ENCODE measurements at places on chromosomes 1 and 21.
A peak's percentile ranks its signal among the peaks of the same experiment; 100 is the strongest.

GRCh38 chr1:204814166-204814884 lies 56.3 kb upstream of the NFASC start:
- no peak for DNase-seq

DNA sequence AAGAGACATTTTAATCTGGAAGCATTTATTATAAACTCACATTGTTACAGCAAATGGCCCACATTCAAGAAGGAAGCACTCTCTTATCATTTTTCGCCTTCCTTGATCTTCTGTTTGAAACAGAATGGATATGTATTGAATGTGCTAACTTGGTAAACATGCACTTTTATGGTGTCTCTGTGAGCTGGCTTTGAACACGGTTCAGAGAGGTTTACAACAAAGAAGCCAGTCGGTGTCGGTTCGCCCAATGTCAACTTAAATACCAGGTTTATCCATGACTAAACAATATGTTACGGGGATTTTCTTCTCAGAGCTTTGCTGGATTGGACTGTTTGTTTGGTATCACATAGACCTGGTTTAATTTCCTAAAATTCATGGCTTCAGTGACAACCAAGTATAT lies 226.4 kb downstream of the TGFB2 start:
- no peak for DNase-seq

GRCh38 chr1:47564570-47564969 lies 126.7 kb downstream of the FOXD2 start:
- no peak for DNase-seq

GRCh38 chr1:28905921-28906666 lies 8.3 kb upstream of the EPB41 start:
- no peak for DNase-seq

- no peak for DNase-seq
Observed at GRCh38 chr1:203771901-203772301, 6.9 kb downstream of the LAX1 start.

DNA sequence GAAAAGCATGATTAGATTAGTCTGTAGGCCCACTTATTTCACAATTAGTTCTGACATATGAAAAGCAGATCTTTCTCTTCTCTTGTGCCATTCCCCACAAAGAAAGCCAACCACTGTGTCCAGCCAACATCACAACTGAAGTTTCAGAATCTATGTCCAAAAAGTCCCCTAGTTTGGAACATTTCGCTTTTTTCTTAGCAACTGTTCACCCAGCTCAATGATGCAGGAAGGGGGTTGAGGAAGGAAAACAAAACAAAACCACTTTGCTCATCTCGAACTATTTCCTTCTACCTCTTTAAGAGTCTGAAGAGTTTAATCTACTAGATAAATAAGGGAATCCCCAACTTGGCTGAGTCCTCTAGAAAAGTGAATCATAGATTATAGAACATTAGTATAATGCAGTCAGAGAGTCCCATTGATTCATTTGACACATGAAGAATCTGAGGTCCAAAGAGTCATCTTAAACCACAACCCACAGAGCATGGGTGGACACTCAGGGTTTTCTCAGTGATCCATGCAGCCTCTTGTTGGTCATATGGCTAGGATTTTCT lies 159.3 kb upstream of the SGIP1 start:
- DNase-seq, result peak; percentile 45

DNA sequence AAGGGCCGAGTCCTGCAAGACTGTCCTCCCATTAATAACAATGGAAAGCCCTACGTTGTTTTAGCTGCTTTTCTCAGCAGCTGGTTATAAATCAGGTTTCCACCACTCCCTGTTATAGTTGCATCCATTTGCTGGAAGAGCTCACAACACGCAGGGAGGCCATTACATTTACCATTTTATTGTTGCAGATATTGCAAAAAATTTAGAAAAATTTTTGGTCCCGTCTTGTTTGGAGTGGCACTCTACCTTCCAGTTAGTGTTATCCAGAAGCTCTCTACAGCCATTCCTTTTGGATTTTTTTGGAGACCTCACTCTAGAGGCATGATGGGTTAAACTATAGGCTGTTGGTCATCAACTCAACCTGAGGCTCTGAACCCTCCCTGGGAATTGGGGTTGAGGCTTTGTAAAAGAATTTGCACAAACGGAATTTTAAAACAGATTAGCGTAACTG lies 1532.1 kb upstream of the TPTE start:
- no peak for DNase-seq

DNA sequence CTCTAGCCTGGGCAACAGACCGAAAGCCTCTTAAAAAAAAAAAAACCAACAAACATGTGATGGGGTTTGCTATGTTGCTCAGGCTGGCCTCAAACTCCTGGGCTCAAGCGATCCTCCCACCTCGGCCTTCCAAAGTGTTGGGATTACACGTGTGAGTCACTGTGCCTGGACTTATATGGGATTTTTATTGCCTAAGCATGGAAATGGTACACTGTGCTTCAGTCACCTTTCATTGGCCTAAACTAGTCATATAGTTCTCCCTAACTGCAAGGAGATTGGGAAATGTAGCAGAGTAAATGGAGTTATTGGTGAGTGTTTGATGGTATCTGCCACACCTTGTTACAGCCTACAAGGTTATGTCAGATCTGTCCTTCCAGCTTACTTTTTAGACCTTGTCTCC lies 17.2 kb upstream of the MEF2D start:
- no peak for DNase-seq

- DNase-seq, result no peak
Observed at GRCh38 chr1:70146488-70146887, 58.9 kb downstream of the LRRC40 start.

DNA sequence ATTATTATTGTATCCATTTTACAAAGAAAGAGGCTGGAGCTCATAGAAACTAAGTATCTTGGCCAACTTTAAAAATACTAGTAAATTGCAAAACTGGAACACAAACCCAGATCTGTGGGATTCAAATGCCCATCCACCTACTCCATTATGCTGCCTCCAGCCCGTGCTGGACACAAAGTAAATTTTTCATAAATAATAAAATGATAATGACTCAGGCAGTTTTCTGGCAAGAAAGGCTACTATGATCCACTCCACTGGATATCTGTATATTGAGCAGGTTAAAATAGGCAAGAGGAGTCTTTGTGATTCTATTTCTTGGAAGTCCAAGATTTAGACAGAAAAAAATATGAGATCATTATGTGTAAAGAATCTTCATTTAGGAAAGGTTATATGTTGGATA lies 138.3 kb upstream of the DUSP10 start:
- no peak for DNase-seq

DNA sequence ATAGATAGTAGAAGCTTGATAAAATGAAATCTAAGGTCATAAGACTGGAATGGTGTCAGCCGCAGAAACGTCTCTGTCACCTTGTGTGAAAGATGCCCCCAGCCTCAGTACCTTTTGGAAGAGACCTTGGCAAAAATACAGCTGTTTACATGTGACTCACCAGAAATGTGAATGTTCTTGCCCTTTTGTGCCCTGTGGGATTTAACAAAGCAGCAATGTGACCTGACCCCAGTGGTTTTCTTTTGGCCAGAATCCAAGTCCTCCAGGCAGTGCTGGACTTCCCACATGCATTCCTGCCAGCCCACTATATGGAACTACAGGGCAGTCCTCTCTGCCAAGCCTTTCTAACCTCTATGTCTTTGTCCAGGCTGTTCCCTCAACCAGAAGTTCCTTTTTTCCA lies 27.2 kb upstream of the LRRC8C start:
- DNase-seq, result no peak

DNA sequence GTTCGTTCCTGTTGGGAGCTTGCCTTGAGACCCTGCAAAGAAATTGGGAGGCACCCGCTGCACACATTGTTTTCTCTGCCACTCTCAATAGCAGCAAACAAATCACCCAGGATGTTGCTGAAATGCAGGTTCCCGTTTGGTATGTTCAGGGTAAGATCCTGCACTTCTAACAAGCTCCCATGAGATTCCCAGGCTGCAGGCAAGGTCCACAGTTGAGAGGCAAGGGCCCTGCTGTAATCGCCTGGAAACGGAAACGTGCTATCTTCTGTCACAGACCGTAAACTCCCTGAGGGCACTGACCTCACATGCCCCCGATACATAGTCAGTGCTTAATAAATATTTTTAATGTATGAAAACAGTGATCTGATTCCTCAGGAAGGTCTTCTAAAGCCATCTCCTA lies 37.8 kb downstream of the XCL1 start:
- no peak for DNase-seq

GRCh38 chr1:160597051-160597450 lies 17.8 kb upstream of the CD84 start:
- no peak for DNase-seq

GRCh38 chr1:224068458-224069072 lies 45.3 kb upstream of the FBXO28 start:
- no peak for DNase-seq

GRCh38 chr1:175597969-175598765 lies 145.2 kb downstream of the TNR start:
- no peak for DNase-seq

DNA sequence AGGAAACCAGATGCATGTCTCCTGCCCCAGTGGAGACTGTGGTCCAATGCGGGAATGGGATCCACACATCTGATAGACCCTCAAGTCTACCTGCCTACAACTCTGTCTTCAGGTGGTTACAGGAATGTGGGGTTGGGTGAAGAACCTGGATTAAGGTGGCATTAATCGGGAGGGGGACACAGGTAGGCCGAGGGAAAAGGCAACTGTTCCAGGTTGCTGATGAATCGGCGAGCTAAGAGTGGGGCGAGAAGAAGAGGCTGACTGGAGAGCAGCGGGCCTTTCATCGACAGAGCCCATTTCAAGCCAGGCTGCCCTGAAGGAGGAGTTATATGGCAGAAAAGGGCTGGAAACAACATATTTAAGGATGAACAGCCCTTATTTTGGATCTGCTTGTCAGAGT lies 836 bp downstream of the CD2 start:
- no peak for DNase-seq

GRCh38 chr1:218298398-218298797 lies 13.3 kb downstream of the RRP15 start:
- no peak for DNase-seq

DNA sequence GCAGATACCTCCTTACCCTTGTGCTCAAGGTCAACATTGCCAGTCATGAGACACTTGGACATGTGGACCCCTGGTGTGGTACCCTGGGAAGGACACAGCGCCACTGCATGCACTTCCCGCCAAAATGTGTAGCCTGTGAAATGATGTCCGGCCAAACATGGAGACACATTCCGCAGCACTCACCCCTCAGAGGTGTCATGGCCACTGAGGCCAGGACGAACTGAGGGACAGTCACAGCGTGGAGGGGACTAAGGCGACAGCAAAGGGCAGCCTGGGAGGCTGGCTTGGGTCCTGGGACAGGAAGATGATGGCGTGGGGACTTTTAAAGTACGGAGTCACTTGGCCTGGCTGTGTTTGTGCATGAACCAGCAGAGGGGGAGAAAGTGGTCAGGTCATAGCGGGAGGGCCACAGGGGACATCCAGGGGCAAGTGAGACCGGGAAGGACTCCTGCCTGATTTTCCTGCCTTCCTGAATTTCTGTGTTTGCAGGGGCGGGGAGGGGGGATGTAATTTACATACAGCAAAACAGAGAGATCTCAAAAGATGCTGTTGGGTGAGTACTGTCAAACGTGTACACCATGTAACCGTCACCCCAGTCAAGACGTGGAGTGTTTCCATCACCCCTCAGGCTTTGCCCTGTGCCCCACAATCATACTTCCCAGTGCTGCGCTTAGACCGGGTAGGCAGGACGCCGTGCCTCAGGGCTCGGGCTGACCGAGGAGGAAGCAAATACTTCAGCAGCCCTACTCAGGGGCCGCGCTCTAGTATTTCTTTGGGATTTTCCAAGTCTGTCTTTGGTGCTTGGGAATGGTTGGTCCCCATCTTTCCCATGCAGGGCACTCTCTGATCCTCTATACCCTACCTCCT lies 45.2 kb downstream of the WDR4 start:
- no peak for DNase-seq

- DNase-seq, result no peak
Observed at GRCh38 chr1:25774206-25774803, 25.7 kb upstream of the SELENON start.

DNA sequence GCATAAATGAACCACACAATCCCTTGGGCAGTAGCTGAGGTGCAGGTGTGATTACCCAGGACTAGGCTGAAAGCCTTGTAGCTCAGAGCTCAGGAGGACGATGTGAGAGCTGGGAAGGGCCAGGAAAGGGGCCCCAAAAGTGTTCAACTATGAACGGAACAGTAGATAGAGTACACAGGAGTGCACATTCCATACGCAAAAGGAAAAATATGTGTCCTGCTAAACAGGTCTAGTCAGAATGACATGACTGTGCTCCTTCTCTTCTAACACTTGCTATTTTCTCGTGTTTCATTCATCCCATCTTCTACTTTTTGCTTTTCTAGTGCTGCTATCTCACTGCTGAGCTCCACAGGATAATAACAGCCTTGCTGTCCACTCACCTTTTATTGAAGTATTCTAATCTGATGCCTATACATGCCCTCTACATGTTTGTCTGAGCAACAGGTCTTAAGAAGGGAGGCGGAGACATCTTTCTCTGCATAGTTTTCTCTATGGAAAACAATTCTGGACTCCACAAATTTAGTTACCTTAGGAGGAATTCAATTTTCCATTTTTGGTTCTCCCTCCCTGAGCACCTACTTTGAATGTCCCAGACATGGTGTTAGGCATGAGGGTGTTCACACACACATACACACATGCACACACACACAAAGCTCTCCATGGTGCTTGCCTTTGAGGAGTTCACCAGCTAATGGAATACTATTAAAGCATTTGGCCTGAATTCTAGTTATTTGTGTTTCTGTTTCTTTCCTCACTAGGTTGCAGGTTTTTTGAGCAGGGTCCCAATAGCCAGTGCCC lies 3.4 kb downstream of the S100A10 start:
- DNase-seq, result no peak

- no peak for DNase-seq
Observed at GRCh38 chr1:159845751-159846629, 16.5 kb downstream of the VSIG8 start.

DNA sequence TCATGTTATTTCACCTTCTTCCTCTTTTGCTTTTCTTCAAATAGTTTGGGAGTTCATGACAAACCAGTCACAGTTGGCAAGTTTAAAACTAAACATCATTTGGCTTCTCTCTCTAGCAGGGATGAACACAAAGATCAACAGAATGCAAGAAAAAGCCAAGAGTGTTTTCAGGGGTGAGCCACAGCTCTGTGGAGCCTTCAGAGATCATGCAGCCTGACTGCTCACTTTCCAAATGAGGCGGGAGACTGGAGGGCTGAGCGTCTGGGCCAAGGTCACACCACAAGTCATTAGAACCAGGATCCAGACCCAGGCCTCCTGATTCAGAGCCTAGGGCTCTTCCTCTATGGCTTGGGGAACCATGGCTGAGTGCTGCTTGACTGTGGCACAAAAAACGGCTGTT lies 2.7 kb downstream of the DPT start:
- DNase-seq, result no peak

DNA sequence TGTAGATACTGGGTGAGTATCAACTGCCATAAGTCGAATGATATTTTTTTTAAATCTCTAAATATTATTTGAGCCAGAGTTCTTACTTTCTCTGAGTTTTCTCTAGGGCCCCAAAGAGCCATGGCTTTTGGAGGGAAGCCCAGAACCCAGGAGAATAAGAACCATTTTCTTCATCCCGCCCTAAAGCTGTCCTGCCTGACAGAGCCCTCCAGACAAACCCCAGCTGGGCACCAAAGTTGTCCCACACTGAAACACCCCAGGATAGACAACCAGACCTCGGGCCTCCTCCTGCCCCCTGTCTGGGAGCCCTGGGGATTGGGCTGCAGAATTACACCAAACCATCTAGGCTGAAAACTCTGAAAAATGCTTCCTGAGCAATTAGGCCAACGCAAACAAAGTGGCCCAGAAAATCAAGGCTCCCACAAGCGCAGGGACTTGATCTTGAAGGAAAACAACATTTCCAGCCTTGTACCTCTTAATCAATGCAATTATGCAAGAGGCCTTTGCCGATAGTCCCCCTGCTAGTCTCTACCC lies 113.1 kb downstream of the RRAGC start:
- no peak for DNase-seq

- DNase-seq, result no peak
Observed at GRCh38 chr1:961132-961669, 817 bp downstream of the KLHL17 start.
